ENCODE measurements at places on chromosomes 3 and 15.

- no peak for DNase-seq
Measured at GRCh38 chr3:183810643-183811594, 14.5 kb downstream of the MAP6D1 start.

DNA sequence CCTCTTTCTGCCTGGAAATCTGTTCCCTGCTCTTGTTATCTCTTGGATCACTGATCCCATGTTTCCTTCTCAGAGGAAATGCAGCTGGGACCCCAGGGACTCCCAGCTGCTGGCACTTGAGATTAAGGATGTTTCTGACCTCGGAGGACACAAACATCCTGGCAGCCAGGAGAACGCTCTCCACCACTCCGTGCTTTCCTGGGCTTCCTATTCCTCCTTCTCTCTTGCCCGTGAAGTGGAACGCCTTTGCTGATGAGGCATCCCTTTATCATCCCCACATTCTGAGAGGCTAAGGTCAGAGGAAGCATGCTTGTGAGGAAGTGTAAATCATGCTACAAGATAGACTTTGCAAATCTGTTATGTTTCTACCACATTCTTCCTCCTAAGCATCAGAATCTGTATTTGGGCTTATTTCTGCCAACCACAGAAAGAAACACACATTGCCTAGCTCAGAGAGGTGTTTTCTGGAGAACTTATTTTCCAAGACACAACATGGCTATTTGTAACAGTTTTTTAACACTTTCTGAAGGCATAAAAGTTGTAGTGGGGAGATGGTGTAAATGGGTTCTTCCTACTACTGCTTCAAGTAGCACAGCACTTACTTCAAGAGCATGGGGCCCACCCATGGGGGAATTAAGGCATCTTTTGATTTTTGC lies 25.6 kb upstream of the LDHAL6B start:
- no peak for DNase-seq

DNA sequence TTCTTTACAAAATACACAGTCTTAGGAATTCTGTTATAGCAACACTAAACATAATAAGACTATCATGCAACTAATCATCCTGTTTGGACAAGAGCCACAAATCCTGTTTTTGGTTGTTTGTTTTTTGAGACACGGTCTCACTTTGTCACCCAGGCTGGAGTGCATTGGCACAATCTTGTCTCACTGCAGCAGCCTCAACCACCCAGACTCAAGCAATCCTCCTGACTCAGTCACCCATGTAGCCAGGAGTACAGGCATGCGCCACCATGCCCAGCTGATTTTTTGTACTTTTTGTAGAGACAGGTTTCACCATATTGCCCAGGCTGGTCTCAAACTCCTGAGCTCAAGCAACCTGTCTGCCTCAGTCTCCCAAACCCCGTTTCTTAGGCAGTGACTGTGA lies 28.3 kb downstream of the NEDD4 start:
- DNase-seq = no peak

- no peak for DNase-seq
Measured at GRCh38 chr15:80831192-80831591, 52.0 kb downstream of the CEMIP start.

- DNase-seq = no peak
Measured at GRCh38 chr15:77311618-77312398, 108.1 kb downstream of the PEAK1 start.

DNA sequence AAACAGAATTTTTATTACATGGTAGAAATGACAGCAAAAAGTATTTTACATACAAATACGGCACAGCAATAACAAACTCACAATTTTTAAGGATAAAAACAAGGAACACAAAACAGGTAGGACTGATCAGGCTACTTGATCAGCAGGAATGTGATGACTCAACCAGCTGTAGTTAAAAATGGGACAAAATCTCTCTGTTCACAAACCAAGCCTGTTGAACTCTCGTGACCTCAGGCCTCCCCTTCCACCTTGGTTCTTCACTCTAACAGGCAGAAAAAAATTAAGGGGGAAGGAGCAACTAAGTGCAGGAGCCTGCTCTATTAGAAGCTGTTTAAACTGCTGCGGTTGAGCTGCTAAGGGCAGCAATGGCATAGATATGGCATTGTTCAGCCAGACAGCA lies 18.7 kb downstream of the FBXL22 start:
- DNase-seq = no peak

GRCh38 chr3:9345041-9345440 lies 17.8 kb upstream of the THUMPD3 start:
- no peak for DNase-seq

- DNase-seq = no peak
Measured at GRCh38 chr15:82066455-82066854, 20.6 kb upstream of the MEX3B start.

DNA sequence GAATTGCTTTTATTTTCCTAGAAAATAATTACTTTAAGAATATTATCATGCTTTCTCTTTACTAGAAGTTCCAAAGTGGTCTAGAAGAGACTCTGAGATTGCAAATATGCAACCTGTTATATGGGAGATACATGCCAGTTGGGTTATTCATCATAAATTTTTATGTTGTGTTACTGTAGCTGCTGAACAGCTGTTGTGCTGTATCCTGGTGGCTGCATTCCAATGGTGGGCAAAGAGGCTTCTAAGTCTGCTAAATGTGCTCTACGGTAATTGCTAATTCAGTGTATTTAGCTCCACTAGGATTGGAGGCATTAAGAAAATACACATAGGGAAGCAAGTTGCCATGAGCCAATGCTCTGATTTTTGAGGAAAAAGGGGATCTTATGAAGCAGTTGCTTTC lies 409.0 kb downstream of the TUSC7 start:
- DNase-seq = no peak

GRCh38 chr15:45378149-45378912 lies at the start of gene GATM:
Gene GATM (minus strand): TSS chr15:45378544. CDS start chr15:45378453, 91 bp downstream.
- peak; percentile 48 for DNase-seq

DNA sequence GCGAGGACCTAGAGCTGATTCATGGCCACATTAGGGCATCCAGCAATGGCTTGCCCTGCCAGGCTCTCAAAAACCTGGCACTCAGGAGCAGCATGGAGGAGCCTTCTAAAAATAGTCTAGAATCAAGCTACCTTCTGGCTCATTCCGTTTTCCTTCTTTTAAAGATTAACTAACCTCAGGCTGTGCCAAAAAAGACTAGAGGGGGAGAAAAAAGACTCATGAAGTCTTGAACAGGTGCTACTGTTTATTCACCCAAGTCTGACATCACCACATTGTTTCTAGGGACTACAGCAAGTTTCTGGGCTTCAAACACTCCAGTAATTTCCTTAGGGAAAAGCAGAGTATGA lies 125.8 kb downstream of the TNIK start:
- no peak for DNase-seq

DNA sequence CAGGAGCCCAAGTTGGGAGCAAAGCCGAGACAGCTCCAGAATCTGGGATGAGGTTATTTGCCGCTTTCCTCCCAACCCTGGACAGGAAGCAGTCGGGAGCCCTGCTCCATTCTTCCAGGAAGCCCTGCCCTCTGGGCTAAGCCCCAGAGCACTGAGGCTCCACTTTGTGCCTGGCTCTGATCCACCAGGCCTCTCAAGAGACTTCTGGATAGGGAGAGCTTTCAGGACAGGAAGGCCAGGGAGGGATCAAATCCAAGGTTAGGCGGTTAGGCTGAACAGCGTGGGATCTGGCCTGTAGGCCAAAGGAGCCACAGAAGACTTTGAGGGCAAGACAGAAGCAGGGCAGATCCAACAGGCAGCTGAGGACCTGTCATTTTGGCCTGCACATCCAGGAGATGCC lies 835 bp downstream of the STOML1 start:
- no peak for DNase-seq

DNA sequence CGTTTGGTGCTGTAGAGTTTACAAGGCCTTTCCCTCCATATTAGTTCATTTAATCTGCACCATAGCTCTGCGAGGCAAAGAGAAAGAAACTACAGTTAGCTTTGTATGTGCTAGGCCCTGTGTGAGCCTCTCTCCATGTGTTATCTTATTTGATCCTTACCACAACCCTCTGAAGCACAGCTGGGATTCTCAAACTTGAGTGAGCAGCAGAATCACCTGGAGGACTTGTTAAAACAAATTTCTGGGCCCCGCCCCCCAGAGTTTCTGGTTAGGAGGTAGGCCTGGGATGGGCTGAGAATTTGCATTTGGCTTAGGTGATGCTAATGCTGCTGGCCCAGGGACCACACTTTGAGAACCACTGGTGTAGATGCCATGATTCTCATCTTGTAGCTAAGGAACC lies 12.3 kb downstream of the CA12 start:
- DNase-seq = no peak

DNA sequence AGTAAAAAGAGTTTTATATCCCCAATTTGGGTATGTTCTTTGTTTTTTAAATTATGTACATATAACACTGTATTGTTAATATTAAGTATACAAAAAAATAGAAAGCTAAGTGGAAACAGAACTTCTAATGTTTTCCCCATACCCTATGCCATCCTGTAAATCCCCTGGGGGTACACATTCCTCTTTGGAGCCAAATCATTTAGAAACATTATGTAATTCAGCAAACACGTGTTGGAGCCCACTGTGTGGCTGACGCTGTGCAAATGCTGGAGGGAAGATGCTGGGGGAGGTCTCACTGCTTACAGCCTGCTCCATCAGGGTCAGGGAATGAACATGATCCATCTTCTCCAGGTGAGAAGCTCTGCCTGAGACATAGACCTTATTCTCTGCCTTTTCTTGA lies 52.8 kb downstream of the CRTC3 start:
- DNase-seq = no peak

DNA sequence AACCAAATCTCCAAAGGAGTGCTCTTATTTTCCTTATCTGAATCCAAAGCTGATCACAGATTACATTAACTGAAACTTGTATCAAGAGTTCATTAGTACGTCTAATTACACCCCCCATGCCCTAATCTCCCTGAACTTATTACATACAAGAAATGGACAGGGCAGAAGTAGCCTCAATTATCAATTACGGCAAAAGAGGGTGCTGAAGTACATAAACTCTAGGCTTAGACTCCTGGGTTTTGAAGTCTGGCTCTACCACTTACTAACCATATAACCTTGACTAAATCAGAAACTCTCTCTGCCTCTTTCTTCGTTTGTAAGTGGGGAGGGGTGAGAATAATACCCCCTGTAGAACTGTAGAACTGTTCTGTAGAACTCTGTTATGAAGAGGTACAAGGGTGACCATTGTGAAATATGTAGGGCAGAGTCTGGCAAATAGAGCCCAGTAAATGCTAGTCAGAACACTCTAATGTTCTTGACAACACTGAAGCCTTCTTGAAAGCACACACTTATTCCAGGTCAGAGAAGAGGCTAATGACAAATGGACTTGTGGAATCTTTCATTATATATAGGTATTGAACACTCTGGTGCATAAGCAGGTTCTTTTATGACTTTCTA lies 19.6 kb upstream of the OR5K4 start:
- DNase-seq = no peak

DNA sequence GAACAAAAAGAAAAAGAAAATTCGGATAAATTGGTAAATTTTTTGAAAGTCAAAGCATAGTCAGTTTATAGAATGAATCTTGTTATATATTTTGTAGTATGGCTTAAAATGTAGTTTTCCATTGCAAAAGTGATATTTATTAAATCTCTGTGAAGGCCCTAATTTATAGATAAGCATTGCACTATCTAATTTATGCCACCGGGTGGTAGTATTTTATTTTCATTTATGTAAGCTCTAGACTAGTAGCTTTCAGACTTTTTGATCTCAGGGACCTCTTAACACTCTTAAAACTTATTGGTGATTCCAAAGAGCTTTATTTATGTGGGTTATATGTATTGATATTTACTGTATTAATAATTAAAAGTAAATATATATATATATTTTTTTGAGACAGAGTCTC lies 133.9 kb upstream of the LRRFIP2 start:
- DNase-seq = peak; percentile 28

GRCh38 chr15:60795889-60796288 lies 316.9 kb upstream of the ICE2 start:
- DNase-seq = no peak

GRCh38 chr15:65571971-65572370 lies 39.0 kb downstream of the INTS14 start:
- DNase-seq = no peak

DNA sequence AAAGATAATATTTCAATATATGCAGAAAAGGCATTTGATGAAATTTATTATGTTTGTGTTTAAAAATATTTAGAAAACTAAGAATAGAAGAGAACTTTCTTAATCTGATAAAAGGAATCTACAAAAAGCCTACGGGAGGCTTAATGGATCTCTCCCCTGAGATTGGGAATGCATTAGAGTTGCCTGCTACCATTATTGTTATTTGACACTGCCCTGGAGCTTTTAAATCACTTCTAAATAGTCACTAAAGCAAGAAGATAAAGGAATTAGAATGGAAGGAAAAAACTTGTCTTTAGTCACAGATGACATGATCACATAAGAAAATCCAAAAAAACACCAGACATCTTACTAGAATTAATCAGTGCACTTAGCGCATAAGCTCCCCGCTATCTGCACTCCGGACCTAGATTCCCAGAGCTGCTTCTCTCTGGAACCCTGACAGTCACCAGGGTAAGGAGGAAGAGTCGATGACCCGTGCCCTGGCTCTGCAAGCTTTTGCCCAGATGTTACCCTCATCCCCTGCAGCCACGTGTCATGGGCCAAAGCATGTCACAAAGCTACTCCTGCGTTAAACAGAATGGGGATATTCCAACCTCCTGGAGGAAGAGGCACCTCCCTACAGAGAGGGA lies 97.1 kb downstream of the MINAR1 start:
- DNase-seq = no peak

DNA sequence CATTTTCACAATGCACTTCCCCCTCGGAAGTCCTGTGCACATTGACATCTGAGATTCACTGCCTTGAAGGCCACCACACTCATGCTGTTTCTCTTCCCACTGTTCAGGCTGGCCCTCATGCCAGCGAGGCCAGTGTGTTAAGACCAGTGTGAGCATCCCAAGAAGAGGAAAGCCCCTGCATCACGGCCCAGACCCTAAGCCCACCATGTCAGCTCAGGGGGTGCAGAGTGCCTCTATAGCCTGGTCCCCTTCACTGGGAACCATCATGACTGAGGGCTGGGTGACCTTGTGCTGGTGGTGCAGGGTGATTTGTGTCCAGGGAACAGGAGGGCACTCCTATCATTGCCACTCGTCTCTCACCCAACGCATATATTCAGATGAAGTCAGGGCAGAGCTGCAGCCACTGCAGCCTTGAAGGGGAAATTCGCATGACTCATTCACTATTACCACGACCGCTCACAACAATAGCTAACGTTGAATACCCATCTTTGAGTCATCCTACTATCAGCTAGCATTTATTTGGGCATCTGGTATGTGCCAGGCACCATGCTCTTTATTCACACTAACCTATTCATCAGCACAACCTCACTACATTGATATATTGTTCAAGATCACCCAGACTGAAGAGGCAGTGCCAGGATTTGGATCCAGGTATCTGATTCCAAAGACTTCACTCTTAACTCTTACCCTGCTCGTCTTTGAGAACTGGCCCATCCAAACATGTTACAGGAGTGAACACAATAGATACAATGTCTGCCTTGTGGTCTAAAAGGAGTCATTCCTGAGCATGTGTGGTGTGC lies 58.8 kb upstream of the SLC6A11 start:
- DNase-seq = no peak

Data from erythroblast (primary cell).